Fibroblast of skin of back (primary cell): ENCODE measurements at places on chromosomes 12 and 14.
A peak's percentile ranks its signal among the peaks of the same experiment; 100 is the strongest.

DNA sequence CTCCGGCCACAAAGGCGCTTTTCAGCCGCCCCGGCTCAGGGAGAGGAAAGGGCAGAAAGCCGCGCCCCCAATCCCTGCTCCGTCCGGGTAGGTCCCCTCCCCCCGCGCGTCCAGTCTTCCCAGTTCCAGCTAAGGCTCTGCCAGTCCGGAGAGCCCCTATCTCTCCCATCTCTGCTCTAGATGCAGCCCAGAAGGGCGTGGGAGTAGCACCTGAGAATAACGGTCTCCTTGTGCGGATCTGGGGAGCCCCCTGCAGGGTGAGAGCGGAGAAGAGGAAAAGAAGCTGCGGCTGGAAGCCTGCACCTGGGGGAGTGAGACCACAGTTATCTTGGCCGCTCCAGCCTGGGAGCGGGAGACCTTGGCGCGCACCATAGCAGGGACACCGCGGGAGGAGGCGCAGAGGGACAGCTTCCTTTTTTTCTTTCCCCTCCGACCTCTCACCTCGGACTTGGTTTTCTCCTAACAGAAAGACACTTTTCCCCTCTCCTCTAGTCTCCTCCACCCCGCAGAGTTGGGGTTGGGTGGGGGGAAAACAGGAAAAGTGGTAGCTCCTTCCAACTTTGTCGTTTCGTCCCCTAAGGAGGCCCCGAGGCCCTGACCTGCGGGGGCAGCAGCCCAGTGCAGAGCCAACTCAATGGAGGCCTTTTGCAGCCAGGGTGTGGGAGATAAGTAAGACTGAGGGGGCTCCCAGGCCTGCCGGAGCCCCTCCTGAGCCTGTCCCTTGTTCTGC, 2.4 kb downstream of the DHH start:
- DNase-seq, result no peak

DNA sequence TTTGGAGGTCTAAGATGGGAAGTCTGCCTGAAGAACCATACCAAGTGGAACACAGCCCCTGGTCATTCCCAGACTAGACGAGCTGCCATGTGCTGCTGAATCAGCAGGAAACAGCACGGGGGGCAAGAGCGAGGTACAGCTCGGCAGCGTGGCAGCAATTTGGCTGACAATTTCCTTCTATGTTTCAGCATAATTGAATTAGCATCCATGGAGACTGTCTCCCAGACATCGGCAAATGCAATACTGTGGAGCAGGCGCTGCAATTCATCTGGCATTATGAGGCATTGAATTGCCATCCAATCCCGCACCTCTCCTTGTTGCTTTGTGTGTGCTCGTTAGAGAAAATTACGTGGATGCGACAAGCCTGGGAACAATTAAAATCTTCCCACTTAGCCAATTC, 46.0 kb upstream of the CCDC60 start:
- no peak for DNase-seq

- DNase-seq, result no peak
Measured at GRCh38 chr12:45626965-45627364, 102.5 kb upstream of the ARID2 start.

GRCh38 chr12:69630191-69630590, 19.5 kb upstream of the LRRC10 start:
- DNase-seq, result no peak

DNA sequence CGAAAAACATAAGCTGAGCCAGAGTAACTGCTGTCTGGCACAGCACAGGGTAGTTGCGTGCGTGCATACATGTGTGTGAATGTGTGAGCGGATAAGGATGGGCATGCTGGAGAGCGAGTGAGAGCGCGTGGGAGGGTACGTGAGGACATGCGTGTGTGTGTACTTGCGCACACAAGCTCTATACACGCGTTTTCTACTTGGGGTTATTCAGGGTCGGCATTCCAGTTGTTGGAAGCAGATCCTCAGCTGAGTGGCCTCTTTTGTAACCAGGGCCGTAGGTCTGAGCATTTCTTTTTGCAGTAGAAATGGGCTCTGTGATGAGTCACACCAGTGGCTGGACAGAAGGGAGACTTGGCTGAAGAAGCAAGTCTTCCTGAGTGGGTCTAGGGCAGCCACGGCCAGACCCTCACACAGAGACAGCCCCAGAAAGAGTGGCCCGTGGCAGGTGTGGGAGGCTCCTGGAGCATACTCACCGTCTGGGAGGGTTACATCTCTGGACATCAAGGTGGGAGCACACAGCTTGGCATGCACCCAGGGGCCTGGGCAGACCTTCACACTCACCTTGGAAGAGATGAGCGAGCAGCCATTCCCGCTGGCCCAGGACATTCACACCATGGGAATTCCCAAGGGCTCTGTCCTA, 78.0 kb downstream of the LRRC74A start:
- peak; percentile 84 for DNase-seq

DNA sequence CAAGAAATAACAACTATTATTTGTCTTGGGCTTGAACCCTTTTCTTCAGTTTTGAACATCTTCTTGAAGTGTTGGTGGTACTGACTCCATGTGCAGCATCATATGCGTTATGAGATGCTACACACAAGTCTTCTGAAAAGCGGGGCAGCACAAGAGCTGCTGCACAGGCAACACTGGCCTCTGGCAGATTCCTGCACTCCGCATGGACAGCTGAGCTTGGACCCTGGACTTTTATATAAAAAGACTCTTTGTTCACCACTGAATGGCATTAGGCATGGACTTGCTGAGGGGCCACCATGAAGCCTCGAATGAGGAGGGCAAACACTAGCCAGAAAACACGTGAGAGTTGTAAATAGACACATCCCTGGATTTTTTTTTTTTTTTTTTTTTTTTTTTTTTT, 210.8 kb upstream of the NPAS3 start:
- no peak for DNase-seq

GRCh38 chr14:99286761-99287160, 14.8 kb upstream of the BCL11B start:
- no peak for DNase-seq

DNA sequence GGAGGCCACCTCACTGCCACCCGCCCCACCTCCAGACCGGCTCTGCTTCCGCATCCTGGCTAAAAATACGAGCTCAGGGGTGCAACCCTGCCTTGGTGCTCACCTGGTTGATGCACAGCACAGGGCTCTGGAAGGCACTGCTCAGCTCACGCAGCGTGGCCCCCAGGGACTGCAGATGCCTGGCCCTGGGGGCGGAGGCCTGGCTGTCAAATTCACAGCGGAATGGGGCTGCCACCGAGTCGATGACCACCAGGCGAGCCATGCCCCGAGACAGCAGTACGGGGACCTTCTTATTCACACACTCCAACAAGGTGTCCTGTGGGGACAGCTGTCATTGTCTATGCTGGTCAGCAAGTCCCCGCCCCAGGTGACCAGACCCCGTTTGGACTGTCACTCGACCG, 16.0 kb downstream of the XRCC3 start:
- DNase-seq, result no peak

DNA sequence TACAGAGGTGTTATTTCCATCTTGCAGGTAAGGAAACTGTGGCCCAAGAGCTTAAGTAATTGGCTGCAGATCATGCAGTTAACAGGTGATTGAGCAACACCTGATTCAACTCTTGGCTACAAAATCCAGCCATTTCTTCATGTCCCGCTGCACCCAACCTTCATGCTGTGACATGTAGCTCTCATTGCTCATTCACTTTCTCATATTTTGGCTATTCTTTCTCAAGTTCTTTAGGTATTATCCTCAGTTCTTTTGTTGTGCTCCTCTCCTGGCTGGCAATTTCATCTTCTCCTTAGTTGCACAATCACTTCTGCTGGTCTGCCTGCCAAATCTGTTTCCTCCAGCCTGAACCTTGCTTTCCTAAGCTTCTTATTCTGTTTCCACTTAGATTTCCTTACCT, 300.8 kb downstream of the SSPN start:
- no peak for DNase-seq

- no peak for DNase-seq
Measured at GRCh38 chr12:120581998-120582397, 796 bp upstream of the POP5 start.
